ENCODE measurements at places on chromosomes 7 and 10.

GRCh38 chr10:47379445-47379785 is 4.7 kb downstream of the ZNF488 start:
- DNase-seq = no peak

DNA sequence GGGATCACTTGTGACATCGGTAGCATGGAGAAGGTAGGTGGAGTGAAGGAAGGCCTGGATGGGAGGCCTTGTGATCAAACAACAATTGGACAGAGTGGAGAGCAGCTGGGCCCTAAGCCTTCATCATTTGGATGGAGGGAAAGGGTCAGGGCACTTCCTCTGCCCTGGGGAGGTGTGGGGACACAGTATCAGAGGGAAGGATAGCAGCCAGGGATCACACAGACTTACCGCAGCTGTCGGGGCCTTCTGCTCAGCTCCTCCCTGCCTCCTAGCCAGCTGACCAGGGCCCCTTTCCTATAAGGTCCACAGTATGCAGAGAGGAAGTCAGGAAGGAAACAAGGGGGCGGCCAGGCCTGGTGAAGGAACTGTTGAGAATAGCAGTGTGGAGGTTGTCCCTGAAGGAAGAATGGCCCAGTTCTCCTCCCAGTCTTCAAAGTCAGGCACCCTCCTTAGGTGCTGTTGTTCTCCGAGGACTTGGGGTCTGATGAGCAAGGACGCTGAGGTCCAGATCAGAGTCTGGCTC is 62.1 kb downstream of the ABCC2 start:
- no peak for DNase-seq

- DNase-seq = no peak
These were observed 259.4 kb downstream of the PARD3 start for GRCh38 chr10:34555653-34556052.

GRCh38 chr10:92757066-92757710 is 67.4 kb downstream of the HHEX start:
- DNase-seq = no peak

DNA sequence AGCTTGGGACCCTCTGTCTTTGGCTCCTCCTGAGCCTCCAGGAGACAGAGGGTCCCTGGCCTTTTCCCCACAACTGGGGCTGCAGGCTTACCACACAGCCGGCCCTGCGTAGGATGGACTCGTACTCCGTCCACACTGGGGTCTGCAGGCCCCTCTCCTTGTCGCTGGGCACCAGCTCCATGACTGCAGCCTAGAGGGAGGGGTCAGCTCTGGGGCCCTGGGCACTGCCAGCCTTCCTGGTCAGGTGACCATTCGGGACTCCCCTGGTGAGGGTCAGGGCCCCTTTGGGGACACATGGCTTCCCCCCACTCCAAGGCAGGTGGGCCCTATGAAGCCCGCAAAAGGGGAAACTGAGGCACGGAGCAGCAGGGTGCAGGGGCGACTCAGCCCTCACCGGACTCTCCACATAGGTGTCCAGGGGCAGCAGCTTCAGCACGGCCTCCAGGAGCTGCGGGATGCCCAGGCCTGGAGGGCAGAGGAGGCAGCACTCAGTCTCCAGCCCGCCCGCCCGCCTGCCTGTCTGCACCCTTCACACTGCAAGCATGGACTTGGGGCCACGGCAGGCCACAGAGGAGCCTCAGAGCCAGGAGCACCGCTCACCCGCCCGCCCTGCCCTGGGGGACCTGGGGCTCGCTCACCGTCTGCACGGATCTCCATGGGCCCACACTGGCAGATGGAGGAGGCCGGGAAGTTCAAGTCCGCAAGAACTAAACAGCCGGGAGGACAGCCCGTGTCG is 1.1 kb downstream of the FUOM start:
- no peak for DNase-seq

DNA sequence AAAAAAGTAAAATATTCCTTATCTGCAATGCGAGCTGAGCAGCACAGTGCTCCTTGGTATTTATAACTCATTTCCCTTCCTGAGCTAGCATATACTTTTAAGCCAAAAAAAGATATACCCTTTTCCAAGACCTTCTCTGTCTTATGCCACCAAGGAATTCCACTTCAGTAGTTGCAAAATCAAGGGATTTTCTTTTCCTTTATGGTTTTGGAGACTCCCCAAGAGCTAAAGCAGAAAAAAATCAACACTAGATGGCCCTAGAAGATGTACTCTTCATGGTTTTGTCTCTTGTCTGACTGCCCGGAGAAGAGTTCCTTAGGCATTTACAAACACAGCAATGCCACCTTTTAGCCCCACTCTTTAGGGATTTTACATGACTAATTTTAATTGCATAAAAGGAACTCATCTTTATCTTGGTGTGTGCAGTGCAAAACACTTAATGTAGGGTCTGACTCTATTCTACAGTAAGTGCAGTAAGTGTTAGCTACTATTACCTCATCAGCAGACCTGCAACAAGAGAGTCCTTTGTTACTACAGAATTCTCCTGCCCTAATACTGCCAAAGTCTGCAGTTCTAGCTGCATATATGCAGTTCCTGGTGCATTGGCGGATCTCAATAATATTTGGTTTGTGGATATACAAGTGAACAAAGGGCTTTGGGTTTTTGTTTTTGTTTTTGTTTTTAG is 443.3 kb downstream of the GFRA1 start:
- no peak for DNase-seq

GRCh38 chr10:82887488-82887887 is 1012.5 kb downstream of the NRG3 start:
- no peak for DNase-seq

GRCh38 chr10:118723466-118723865 is 31.3 kb downstream of the CACUL1 start:
- DNase-seq = no peak

DNA sequence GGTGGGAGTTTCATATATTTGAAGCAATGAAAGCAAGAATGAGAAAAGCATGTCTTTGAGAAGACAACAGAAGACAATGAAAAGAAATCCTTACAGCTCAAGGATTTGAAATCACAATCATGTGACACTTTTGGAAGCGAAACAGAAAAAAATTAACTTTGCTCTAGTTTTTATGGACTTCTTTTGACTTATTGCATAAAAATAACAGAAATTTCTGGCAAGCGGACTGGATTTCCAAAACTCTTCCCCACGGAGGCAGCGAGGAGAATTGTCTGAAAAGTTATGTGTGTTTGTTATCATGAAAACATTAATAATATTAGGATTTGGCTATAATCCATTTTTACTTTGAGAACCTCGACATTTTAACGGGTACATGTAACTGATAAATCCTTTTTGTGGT is 223.3 kb downstream of the LRMDA start:
- no peak for DNase-seq

GRCh38 chr7:92934096-92934495 is 97.7 kb upstream of the CDK6 start:
- DNase-seq = no peak

DNA sequence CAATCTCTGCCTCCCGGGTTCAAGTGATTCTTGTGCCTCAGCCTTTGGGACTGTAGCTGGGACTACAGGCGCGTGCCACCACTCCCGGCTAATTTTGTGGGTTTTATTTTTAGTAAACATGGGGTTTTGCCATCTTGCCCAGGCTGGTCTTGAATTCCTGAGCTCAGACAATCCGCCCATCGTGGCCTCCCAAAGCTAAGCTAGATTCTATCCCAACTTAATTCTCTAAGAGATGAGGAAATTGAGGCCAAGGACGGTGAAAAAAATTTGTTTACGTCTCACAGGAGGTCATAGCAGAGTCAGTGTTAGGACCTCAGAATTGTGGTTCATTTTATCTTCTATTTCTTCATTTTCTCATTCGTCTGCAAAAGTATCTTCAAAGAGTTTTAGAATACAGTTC is 6.1 kb downstream of the CCAR1 start:
- DNase-seq = no peak

DNA sequence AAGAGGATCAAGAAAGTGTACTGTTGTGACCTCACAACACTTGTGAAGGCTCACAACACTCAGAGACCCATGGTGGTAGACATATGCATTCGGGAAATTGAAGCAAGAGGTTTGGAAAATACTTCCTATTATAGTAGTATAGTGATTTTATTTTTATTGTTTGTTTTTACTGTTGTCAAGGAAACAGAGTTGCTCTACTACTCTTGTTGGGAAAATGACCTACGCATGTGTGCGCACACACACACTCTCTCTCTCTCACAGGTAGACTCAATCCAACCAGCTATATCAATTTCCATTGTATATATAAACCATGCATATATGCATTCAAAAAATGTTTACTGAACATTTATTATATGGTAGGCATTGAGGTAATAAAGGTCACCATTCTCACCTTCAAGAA is 63.7 kb upstream of the PRR15 start:
- DNase-seq = no peak

DNA sequence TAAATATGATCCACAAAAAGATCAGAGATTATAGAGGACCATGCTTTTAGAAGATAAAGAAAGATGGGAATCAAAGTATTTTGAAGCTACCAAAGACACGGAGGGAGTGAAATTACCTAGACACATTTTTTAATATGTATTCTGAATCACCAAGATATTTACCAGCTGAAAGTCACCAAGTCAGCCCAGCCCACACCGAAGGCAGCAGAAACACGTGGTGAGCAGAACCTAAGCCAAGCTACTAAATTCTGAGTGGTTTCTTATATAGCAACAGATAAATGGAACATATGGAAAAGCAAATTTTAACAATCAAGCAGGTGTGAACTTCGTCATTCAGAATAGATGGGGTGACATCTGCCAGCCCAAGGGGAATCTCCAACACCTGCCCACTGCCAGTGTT is 134.7 kb upstream of the AKR1E2 start:
- DNase-seq = no peak

DNA sequence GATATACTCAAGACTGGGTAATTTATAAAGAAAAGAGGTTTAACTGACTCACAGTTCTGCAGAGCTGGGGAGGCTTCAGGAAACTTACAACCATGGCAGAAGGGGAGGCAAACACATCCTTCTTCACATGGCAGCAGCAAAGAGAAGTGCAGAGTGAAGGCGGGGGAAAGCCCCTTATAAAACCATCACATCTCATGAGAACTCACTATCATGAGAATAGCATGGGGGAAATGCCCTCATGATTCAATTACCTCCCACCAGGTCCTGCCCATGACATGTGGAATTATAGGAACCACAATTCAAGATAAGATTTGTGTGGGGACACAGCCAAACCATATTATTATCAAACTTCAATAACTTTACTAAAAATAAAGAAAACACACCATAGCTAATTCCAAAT is 30.4 kb upstream of the JAZF1 start:
- no peak for DNase-seq

- DNase-seq = peak; percentile 41
These were observed 9.6 kb downstream of the ATP5F1C start for GRCh38 chr10:7797582-7797981.

- DNase-seq = no peak
These were observed 20.1 kb upstream of the COL13A1 start for GRCh38 chr10:69781576-69781975.

DNA sequence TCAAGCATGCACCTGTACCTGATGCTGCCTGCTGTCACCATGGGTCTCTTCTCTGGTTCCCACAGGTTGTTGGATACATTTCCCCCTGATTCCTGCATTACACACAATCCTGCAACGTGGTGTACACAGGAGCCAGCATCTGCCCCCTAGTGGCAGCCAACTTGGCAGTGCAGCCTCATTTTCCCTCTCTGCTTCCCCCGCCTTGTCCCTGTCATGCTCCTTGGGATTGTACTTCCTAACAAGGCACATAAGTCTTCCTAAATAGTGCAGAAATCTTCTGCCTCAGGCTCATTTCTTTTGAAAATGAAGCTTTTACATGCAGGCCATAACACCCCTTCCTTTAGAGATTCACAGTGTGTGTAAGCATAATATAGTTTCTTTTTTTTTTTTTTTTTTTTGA is 387.5 kb downstream of the CCSER2 start:
- DNase-seq = no peak

DNA sequence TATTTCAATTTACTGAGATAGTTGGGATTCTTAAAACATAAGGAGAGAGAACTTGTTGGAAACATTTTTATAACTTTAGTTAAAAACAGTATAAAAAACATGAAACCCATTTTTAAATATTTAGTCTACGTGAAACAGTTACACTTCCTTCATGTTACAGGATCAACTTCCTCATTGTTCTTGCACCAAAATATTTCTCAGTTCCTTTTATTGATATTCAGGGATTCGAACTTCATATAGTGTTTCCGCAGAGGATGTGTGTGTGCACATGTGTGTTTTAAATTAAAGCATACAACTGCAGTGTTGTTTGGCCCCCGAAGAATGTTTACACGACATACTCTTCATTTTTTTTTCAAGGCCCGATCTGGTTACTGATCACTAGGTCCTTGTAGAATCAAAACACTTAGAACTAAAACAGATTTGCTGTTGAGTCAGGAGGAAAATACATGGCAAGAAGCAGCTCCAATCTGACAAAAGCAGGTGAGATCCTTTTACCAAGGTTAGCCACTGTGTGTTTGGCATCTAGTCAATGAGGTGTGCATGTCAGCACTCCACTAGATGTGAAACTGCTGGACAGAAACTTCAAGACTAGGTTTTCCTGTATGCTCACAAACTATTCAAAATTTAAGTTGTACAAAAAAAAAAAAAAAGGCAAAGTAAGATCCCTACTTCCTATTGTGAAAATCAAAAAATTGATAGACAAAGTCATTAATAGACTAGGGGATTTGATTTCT is 60.4 kb downstream of the INSYN2A start:
- DNase-seq = no peak

- DNase-seq = no peak
These were observed 377.7 kb downstream of the GLRX3 start for GRCh38 chr10:130513686-130514476.

DNA sequence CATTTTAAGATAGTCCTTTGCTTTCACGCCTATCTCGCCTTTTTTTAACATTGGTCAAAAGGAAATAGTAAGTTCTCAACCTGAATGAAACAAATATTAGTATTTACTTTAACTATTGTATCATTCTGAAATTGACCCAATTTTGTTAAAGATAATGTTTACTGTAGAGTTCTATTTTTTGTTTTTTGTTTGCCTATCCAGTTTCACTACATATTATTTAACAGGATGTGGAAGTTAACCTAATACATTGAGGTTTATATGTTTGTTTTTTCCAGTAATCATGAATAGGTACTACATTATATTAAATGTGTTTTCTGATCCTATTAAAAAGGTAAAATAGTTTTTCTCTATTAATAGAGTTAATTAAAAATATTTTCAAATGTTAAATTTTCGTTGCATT is 26.5 kb downstream of the ACSM6 start:
- no peak for DNase-seq
